NCI-H446 treated with DMSO at 0.1 percent for 48 hours (cell line): ENCODE measurements at places on chromosomes 7 and 10.

GRCh38 chr10:94104316-94105000, 110.7 kb downstream of the PLCE1 start:
- DNase-seq: no peak

- DNase-seq: no peak
These were observed 324.5 kb downstream of the GFRA1 start for GRCh38 chr10:115948465-115948864.

GRCh38 chr10:73967022-73967429, 30.9 kb upstream of the VCL start:
- no peak for DNase-seq

DNA sequence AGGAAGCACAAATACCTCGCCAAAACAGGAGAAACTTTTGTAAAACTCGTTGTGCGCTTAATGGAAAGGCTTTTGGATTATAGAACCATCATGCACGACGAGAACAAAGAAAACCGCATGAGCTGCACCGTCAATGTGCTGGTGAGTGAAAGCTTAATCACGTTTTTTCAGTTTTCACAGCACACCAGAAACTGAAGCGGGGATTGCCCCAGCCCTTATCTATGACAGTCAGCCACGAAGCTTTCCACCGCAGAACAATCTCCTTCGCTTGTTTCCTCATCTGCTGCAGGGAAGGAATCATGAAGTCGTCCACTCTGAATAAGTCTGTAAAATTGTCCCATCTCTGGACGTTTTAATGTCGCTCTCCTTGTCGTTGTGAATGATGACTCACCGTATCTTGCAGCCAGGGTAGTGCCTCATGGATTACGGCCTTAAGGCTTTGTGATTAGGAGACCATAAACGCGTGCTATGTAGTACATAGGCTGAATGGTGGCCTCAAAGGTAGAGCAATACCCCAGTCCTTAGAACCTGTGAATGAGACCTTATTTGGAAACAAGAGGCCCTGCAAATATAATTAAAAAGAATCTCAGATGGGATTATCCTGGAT, 174.9 kb upstream of the NPS start:
- DNase-seq: no peak

DNA sequence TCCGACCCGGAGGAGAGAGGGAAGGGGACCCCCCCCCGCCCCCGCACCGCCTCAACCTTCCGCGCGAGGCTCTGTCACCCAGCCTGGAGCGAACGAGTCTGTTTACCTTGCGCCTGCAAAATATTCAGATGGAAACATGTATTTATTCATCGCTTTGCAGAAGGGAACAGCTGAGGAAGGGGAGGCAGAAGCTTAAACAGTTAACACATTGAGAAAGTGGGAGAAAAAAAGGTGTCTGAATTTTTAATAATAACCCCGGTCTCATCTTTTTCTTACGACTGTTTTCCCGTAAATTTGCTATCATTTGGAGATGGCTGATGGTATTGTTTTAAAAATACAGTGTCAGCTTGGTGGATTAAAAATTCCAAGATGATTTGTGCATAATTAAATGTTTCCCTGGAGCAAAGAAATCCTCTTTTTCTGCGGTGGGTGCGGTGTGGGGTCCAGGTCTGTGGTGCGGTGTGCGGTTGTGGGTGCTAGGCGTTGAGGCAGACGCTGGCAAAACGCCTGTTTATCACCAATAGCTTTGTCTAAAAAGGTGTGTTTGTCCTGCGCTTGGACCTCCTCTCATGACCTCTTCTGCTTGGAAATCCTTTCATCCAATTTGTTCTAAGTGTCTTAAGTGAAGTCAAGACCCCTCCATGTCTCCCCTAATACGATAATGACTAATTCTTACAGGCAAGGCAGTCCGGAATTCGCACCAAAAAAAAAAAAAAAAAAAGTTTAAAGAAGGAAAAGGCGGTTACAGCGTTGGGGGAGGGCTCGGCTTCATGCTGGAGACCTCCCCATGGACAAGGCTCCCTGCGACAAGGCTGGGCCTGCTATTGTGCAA, 1.6 kb downstream of the UNCX start:
- no peak for DNase-seq

- DNase-seq: no peak
These were observed 196.5 kb downstream of the ADK start for GRCh38 chr10:74347522-74347921.

DNA sequence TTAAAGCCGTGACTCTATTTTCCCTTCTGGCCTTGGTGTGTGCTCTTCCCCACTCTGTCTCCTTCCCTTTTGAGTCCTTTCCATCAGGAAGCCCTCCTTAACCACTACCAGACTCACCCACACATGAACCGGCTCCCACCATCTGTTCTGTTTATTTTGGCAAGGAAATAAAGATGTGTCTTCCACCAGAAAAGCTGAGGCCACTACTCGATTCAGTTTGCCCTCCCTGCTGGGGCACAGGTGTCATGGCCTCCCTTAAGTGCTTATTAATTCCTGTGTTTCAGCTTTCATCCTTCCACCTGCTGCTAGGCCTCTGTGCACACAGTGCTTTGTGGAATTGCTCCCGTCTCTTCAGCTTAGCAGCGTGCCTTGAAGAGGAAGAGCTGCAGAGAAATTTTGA, 16.7 kb downstream of the POR start:
- DNase-seq: peak; percentile 0

GRCh38 chr7:20793694-20794394, 7.2 kb upstream of the SP8 start:
- DNase-seq: peak; percentile 20

- no peak for DNase-seq
These were observed 58.3 kb downstream of the SHOC2 start for GRCh38 chr10:110977662-110978061.

DNA sequence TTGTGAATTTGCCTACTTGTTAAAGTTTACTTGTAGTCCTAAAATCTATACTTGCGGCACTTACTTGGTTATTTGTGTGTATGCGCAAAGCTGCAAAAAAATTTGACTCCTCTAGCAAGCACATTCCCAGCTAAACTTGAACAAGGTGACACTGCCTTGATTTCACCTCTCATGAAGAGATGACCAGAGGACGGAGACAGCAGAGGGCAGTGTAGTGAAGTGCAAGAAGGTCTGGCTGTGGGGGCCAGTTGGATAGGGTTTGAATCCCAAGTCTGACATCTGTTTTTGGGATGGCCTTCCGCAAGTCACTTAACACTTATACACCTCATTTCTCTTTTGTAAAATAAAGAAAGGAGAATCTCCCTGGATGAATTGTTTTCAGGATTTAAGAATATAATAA, 15.7 kb downstream of the SLK start:
- DNase-seq: no peak
